ENCODE measurements at places on chromosomes 1 and 21.

DNA sequence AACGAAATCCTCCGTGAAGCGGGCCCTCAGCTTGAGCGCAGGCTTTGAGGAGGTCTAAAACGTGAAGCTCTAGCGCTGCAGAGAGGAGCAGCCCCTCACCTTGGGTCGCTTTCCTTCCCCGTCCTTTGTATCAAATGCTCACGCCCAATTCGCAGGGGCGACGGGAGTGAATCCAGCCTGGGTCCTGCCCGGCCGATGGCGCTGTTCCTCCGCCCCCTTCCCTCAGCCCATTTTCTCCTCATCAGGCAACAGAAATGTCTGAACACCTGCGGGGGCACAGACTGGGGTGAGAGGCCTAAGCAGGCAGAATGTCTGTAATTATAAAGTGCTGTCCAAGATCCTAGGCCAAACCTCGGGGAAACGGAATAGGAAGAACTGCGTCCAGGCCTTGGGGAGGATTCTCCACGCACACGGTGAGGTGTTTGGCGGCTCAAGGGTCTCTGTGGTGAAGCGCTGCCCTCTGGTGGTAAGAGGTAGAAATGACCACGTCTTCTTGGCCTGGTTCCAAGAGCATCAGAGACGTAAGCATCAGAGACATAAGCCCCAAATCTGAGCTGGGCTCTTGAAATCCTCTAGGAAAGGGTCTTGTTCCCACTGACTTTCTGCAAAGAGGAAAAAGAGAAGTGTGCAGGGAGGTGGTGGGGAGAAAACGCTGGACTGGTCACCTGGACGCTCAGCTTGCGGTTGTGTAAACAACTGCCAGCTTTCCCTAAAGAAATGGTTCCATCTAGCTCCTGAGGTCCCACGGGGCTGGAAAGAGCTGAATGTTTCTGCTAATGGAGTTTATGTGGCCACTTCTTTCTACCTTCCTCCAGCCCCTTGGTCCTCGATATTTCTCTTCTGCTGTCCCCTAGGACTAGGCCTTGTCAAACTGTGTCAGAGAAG lies 92.1 kb upstream of the CD53 start:
- peak; percentile 47 for DNase-seq

GRCh38 chr1:205933671-205934618 lies 9.3 kb downstream of the SLC26A9 start:
- no peak for DNase-seq

GRCh38 chr1:93979718-93980319 lies 70.6 kb upstream of the GCLM start:
- DNase-seq, result peak; percentile 83

- DNase-seq, result no peak
These were observed 43.1 kb downstream of the CASZ1 start for GRCh38 chr1:10753299-10753698.

- DNase-seq, result no peak
These were observed 372.5 kb downstream of the SEC16B start for GRCh38 chr1:177597393-177597792.

- no peak for DNase-seq
These were observed 364.0 kb downstream of the OLFM3 start for GRCh38 chr1:101632548-101633272.

GRCh38 chr1:216643176-216643575 lies 80.1 kb downstream of the ESRRG start:
- no peak for DNase-seq

Data from left hindlimb (tissue), 1 donor.